ENCODE measurements at places on chromosomes 11 and 22.

- DNase-seq: no peak
These were observed 5.7 kb downstream of the TNNI2 start for GRCh38 chr11:1844221-1845094.

GRCh38 chr11:14861680-14862079 lies 30.4 kb downstream of the CYP2R1 start:
- DNase-seq: no peak

- DNase-seq: no peak
These were observed 94.7 kb upstream of the RAG2 start for GRCh38 chr11:36692704-36693103.

DNA sequence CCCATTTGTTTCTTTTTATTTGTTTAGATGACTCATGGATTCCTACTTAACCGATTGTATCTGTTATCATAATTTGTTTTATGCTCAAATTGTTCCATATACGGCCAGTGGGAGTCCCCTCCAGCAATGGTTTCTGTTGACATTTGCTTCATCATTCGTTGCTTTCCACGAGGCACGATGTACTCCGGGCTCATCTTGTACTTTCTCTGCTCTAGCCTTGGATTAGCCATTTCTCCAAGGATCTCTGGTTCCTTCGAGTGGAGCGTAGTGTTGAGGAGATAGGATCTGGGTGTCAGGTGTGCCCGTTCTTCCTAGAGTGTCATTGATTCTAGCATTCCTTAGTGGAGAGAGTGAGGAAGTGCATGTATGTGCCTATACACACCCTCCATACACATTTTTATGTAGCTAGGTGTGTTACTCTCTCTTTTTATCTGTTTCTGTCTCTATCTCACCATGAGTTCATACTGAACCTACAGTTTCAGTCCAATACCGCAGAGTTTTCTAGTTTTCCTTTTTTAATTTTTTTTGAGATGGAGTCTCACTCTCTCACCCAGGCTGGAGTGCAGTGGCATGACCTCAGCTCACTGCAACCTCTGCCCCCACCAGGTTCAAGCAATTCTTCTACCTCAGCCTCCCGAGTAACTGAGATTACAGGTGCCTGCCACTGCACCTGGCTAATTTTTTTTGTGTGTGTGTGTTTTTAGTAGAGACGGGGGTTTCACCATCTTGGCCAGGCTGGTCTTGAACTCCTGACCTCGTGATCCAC lies 31.4 kb downstream of the TECTA start:
- peak; percentile 12 for DNase-seq

GRCh38 chr11:112004389-112004788 lies 20.8 kb upstream of the DLAT start:
- DNase-seq: peak; percentile 51

DNA sequence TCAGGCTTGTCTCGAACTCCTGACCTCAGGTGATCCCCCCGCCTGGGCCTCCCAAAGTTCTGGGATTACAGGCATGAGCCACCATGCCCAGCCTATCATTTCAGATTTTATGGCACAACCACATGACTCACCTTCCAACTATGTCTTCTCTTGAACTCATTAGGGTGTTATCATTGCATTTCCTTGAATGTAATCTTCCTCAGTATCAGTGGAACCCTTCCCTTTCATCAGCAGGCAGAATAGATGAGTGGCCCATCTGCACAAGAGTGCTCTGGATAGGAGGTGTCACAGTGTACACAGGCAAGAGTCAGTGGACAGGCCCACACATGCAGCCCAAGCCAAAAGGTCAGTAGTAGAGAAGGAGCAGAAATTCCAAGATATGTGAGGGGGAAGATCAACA lies 29.1 kb upstream of the AQP11 start:
- peak; percentile 86 for DNase-seq

GRCh38 chr11:86255896-86256295 lies 11.3 kb downstream of the EED start:
- DNase-seq: no peak

GRCh38 chr11:60500276-60500910 lies 7.8 kb downstream of the MS4A12 start:
- DNase-seq: no peak

GRCh38 chr11:126781942-126782341 lies 218.6 kb downstream of the KIRREL3 start:
- no peak for DNase-seq

DNA sequence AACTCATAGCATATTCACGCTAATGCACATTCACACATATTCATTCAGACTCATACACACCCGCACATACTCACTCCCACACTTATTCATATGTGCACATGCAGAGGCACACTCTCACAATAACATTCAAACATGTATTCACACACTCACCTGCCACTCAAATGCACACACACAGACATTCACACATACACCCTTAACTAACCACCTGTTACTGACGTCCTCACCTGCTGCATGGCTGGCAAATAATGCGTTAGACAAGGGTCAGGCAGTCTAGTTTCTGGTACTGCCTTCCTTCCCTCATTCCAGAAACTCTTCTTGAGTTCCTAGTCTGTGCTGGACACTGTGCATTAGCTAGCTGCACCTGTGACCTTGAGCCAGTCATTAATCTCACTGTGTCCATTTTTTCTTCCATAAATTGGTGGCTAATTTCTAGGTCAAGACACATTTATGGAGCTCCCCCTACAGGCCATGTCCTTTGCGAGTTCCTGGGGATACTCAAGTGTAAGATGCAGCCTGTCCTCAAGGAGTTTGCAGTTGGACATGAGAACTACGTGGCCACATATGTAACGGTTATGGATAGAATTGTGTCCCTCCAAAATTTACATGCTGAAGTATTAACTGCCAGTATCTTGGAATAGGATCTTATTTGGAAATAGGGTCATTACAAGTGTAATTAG lies 34.5 kb upstream of the SEZ6L start:
- DNase-seq: peak; percentile 1

- peak; percentile 79 for DNase-seq
These were observed 2.3 kb downstream of the TSPAN4 start for GRCh38 chr11:844693-845644.

GRCh38 chr11:13552784-13553183 lies 57.0 kb upstream of the PTH start:
- no peak for DNase-seq

GRCh38 chr22:32802237-32802765 lies 796 bp downstream of the TIMP3 start:
- DNase-seq: peak; percentile 53

GRCh38 chr22:38953091-38953490 lies 4.3 kb upstream of the APOBEC3A start:
- no peak for DNase-seq

GRCh38 chr11:7671347-7672215 lies 1.7 kb downstream of the CYB5R2 start:
- DNase-seq: no peak

- no peak for DNase-seq
These were observed 997.8 kb upstream of the CHORDC1 start for GRCh38 chr11:91220476-91221202.

- no peak for DNase-seq
These were observed 198.5 kb upstream of the NCAM1 start for GRCh38 chr11:112762707-112763090.

- no peak for DNase-seq
These were observed 90.5 kb downstream of the UBASH3B start for GRCh38 chr11:122746050-122746478.

DNA sequence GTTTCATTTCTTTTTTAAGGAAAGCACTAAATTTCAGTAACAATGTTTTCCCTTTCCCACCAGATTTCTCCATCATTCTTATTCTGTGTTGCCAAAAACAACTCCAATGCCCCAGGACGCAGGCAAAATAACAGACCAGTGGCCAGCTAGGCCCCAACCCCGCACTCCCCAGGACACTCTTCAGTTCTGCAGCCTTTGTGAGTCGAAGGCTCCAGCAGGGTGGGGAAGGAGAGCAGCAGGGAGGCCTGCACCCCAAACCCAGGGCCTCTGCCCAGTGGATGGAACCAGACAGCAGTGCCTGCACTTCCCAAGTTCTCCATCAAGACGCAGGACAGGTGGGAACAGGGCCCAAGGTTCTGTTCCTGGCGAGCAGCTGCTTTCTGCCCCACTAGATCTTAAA lies 34.4 kb downstream of the PPP2R1B start:
- no peak for DNase-seq

DNA sequence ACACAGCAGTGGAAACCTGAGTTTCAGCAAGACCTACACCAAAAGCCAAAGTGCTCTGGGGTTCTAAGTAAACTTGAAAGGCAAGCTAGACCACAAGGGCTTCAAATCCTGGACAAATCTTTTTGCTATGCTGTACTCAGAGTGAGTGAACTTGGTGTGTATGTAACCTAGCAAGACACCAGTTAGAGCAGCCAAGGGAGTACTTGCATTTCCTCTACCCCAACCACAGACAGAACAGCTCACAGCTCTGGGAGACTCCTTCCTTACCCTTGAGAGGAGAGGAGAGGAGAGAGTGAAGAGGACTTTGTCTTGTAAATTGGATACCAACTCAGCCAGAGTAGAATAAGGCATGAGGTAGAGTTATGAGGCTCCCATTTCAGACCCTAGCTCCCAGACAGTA lies 71.4 kb downstream of the CTSC start:
- DNase-seq: no peak

GRCh38 chr22:48520884-48521588 lies 1306.6 kb downstream of the BRD1 start:
- no peak for DNase-seq

Data from ELR (cell line).